Activated CD4-positive, alpha-beta memory T cell treated with anti-CD3 and anti-CD28 coated beads, Interleukin-2, amount 10 ng/mL, durations not matched to agents 7 days and 5 days (primary cell): ENCODE measurements at places on chromosomes 11 and 22.

DNA sequence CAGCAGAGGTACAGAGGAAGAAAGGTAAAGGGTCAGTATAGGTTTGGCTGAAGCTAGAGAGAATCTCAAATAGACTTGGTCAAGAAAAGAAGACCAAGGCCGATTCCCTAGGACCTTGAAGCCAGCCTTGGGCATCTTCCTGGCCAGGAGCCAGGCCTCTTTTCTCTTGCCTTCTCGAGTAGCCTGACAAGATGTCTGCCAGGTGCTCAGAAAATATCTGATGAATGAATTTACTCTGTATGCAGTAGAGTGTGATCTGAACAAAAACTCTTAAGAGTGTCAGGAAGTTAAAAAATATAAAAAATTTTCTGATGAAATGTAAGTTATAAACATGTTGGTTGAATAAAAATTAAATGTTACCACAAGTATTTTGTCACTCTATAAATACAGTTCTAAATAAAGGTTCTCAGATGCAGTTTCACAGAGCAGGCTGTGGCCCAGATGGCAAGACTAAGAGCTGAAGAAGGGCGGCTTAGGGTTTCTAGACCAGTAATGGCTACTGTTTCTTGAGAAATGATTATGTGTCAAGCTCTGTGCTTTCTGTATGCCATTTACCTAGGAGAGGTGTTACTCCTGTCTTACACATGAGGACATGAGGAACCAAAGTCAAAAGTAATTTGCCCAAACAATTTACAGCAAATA is 98.1 kb downstream of the ATXN10 start:
- DNase-seq: no peak

- no peak for DNase-seq
Measured at GRCh38 chr11:111062420-111062819, 183.1 kb upstream of the POU2AF2 start.

DNA sequence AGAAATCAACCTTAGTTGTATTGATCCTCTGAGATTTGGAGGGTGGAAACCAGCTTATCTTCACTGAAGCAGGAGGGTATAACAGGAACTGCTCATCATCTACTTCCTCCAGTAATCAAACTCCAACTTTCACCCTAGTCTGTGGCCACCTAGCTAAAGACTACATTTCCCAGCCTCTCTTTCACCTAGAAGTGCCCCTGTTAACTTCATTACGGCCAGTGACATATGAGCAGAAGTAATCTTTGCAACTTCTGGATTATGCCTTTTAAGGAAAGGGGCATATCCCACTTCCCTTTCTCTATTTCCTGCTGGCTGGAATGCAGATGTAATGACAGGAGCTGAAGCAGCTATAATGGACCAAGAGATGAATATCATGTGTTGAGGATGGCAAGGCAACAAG is 7.6 kb upstream of the VPS37C start:
- no peak for DNase-seq

DNA sequence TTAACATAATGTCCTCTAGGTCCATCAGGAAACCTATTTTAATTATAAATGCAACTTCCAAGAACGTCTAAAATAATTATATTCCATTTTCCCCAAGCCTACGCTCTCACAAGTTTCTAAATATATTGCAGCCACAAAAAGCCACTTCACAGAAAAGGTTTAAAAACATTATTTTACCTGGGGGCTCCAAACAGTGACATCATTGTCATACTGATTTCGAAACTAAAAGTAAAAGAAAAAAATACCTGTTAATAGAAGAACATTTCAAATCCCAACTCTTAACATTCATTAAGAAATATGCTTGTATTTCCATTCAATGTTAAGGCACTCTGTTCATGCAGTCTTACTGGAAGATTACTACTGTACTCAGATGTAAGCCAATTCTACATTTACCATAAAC is 1.4 kb downstream of the PSMA1 start:
- DNase-seq: no peak

- DNase-seq: peak; percentile 52
Measured at GRCh38 chr22:24521791-24522245, 26.7 kb downstream of the UPB1 start.

GRCh38 chr11:130359419-130359818 is 44.7 kb upstream of the ZBTB44 start:
- no peak for DNase-seq

GRCh38 chr11:31375879-31376278 is 6.2 kb downstream of the DNAJC24 start:
- DNase-seq: no peak

- DNase-seq: no peak
Measured at GRCh38 chr22:36734171-36735058, 30.9 kb upstream of the CACNG2 start.

- DNase-seq: no peak
Measured at GRCh38 chr11:65128182-65129145, 5.9 kb downstream of the SYVN1 start.

DNA sequence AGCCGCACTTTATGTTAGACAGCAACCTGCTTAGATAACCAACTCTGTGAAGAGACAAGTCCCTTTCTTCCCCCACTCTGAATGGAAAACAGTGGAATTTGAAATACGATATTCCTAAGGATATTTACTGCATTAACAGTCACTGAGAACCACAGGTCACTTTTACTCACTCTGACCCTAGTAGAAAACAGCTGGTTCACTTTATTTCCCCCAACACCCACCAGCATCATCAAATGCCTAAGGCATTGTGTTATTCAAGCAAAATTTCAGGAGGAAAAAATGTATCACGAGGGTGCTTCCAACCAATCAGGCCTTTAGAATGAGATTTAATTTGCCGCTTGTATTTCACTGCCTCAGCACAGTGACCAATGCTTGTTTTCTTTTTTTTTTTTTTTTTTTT is 1134.1 kb upstream of the CCDC90B start:
- no peak for DNase-seq

- no peak for DNase-seq
Measured at GRCh38 chr11:72709478-72710238, 35.4 kb upstream of the PDE2A start.

- no peak for DNase-seq
Measured at GRCh38 chr11:95562196-95562921, 227.2 kb downstream of the FAM76B start.

DNA sequence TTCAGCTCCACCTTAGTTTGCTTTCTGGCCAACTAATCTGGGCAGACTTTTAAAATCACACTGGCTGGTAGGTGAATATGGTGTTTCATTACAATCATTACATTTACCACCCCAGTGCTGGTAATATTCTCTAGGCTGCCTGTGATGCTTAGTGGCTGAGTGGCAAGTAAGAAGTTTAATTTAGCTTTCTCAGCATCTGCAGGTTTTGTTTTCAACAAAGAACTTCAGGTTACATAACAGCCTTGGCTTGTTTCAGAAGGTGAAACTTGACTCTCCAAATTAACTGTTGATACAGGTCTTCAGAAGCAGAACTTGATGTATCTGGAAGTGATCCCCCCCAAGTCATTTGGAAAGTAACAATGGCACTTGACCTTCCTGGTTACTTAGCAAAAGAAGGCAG is 423.3 kb upstream of the CCDC90B start:
- no peak for DNase-seq
